GDM1 (cell line): ENCODE measurements at places on chromosomes 12 and 14.

GRCh38 chr14:65501328-65501727 is 88.8 kb downstream of the FUT8 start:
- no peak for DNase-seq

DNA sequence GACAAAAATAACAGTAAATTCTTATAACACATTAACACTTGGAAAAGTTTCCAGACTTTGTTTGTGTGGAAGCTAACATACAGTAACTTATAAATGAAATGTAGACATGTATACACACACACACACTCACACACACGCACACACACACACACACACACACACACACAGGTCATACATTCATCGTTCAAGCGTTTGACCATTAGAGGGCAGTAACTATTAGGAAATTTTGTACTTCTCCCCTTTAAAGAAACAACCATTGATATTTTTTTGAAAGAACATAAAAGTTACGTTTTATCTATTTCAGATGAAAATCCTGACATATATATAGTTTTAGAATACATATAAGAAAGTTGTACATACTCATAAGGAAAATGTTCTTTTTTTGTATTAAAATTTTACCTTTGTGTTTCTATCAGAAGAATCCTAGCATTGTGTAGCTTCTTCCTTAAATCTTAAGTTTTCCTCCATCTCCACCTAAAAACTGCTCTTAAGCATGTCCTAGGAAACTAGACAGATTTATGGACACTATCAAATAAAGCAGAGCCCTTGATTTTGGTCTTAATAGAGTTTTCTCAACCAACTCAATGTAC is 29.0 kb downstream of the PTPRQ start:
- no peak for DNase-seq

DNA sequence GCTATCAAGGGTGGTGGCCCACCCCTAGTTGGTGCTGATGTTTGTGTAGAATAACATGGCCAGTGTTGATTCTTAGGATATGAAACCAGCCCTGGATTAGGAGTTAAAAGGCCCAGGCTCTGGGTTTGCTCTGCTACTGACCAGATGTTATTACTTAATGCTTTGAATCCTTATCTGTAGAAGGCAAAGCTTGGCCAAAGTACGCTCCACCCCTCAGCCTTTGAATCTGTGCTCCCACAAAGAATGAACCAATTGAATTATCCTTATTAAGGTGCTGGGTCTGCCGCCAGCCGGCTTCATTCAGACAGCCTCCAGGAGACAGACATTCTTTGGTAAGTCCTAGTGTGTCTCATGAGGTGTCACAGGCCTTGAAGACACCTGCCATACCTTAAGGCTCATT is 41.8 kb downstream of the AKAP3 start:
- no peak for DNase-seq

- DNase-seq: no peak
Observed at GRCh38 chr12:55957106-55957859, 8.6 kb downstream of the PMEL start.

DNA sequence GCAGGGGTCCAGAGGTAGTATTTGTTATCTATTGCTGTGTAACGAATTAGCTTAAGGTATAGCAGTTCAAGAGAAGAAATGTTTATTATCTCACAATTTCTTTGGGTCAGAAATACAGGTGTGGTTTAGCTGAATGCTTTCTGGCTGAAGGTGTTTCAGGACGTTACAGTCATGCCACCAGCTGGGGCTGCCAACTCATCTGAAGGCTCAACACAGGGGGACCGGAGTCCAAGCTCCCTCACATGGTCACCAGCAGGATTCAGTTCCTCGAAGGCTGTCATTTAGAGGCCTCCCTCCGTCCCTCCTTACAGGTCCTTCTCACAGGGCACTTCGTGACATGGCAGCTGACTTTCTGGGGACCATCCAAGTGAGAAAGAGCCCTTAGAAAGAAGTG is 37.5 kb upstream of the SINHCAF start:
- no peak for DNase-seq

GRCh38 chr12:3836641-3837040 is 36.6 kb downstream of the PARP11 start:
- DNase-seq: no peak

GRCh38 chr12:23952071-23952470 is 2.6 kb upstream of the SOX5 start:
- DNase-seq: no peak

DNA sequence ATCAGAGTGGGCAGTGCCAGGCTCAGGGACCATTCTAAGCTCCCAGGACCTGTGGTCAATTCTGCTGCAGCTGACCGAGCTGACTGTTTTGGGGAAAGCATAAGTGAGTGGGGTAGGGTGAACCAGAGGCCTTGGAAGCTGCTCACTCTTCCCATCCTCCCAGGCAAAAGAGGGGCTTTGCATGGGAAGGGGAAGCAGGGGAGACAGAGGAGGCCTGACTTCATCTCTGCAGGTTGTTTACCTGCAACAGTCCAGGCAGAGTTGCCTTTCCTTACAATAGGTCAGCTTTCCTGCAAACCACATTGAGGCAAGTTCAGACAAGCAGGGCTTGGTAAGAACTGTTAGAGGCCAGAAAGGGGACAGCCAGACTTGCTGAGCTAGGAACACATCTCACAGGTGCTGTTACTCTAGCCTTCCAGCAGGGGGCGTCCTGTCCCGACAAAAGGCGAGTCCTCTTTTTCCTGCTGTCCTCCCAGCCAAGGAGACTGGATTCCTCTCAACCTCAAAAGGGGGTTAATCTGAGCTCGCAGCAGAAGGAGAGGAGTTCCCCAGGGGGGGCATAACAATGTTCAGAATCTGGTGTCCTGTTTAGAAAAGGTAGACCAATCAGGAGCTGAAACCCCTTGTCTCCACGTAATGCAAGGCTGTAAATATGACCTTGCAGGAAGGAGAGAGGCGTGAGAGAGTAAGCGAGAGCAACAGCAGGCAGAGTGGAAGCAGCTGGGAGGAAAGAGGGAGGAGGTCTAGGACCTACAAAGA is 4.3 kb upstream of the DHRS2 start:
- DNase-seq: peak; percentile 78

GRCh38 chr14:50823051-50823761 is 7.8 kb downstream of the NIN start:
- no peak for DNase-seq

GRCh38 chr12:57936513-57936883 is 4.9 kb upstream of the ATP23 start:
- DNase-seq: no peak

DNA sequence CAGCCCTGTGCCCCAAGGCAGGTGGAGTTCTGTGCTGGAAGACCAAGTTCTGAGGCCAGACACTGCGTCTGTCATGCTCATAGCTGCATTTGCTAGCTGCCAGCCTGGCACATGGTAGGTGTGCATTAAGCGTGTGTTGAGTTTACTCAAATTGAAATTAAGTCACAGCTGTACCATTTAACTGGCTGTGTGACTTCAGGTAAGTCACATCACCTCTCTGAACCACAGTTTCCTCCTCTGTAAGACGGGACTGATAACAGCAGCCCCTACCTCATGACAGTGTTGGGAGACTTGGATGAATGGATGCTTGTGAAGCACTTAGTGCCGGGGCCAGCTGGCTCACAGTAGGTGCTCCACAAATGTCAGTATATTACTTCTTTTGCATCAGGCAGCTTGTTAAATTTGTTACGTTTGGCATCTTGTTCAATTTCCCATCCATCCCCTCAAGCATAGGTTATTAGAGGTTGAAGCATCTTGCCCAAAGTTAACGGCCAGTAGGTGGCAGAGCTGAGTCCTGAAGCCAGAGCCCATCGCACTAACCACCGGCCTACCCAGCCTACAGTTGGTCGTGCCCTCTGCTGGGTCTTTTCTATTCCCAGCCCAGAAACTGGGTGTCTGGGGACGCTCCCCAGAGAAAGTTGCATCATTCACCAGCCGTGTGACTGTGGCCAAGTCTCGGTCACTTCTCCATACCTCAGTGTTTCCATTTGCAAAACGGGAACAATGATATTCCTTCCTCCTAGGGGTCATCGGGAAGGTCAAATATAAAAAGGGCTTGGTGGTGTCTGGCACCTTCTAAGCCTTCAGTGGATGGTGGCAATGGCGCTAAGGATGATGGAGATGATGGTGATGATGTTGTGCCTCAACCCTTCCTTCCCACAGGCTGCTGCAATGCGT is 4.5 kb downstream of the DAO start:
- DNase-seq: peak; percentile 62
